ENCODE measurements at places on chromosomes 7 and 10. TPM values are rescaled to one million over a fixed set of nuclear protein-coding genes. Genes with fewer than 3 reads are reported as not detected.

TUBAL3 gene
- total RNA-seq = not detected

TRUB1 gene
- total RNA-seq = 14.8 TPM

ATRNL1 gene
- total RNA-seq = 0.73 TPM

ELN gene
- not detected for total RNA-seq

LRRC18 gene
- not detected for total RNA-seq

NPFFR1 gene
- not detected for total RNA-seq

TMEM270 gene
- not detected for total RNA-seq

PCGF5 gene
- 42.3 TPM for total RNA-seq

CDHR1 gene
- total RNA-seq = not detected

ACBD5 gene
- 19.7 TPM for total RNA-seq

ITPRID1 gene
- total RNA-seq = not detected

PGAM2 gene
- 0.89 TPM for total RNA-seq

PRLHR gene
- total RNA-seq = not detected

MSS51 gene
- 3.9 TPM for total RNA-seq

PRKCQ gene
- total RNA-seq = 57.3 TPM

SPACDR gene
- 3.3 TPM for total RNA-seq

NEUROD6 gene
- not detected for total RNA-seq

CPXM2 gene
- not detected for total RNA-seq

PRSS37 gene
- total RNA-seq = not detected

MAT1A gene
- total RNA-seq = not detected

ACSM6 gene
- total RNA-seq = not detected

SLC18A3 gene
- total RNA-seq = not detected

WNT2 gene
- not detected for total RNA-seq

CTNNA3 gene
- not detected for total RNA-seq

CDK1 gene
- total RNA-seq = 118 TPM

CPN1 gene
- total RNA-seq = not detected

PITX3 gene
- total RNA-seq = not detected

TDRD1 gene
- total RNA-seq = 0.09 TPM

ANXA8L1 gene
- 0.86 TPM for total RNA-seq

GALNT17 gene
- total RNA-seq = not detected

OR6B1 gene
- total RNA-seq = not detected

SNX8 gene
- 27.8 TPM for total RNA-seq

SPDYE8 gene
- total RNA-seq = not detected

CRPPA gene
- 1.2 TPM for total RNA-seq

SYCE1 gene
- total RNA-seq = 0.41 TPM

LEP gene
- not detected for total RNA-seq

GIMAP1 gene
- total RNA-seq = 18.8 TPM

HDAC9 gene
- total RNA-seq = 0.16 TPM

SLC13A1 gene
- 0.05 TPM for total RNA-seq

MTPN gene
- 126 TPM for total RNA-seq

ALOX5 gene
- total RNA-seq = 2.5 TPM

SYT15B gene
- 0.27 TPM for total RNA-seq

GPR141 gene
- total RNA-seq = not detected
